ENCODE measurements at places on chromosomes 3 and 15.
A peak's percentile ranks its signal among the peaks of the same experiment; 100 is the strongest.

GRCh38 chr3:127964053-127964452 lies 49.0 kb downstream of the KBTBD12 start:
- DNase-seq = peak; percentile 80

DNA sequence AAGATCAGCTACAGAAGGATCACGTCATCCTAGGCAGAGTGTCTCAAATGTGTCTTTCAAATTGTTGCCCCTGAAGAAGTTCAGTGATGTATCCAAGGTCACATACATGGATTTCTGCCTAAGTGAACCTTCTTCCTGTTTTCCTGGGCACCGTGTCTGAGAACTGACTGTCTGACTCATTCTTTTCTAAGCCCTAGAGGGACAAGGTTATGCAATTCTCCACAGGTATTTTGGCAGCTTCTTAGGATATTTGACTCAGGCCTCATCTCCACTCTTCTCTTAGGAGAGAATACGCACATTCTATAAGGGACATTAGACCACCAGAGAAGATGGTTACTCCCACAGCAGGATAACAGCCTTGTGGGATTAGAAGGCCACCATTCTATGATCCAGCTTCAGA lies 391.9 kb upstream of the THBS1 start:
- DNase-seq = no peak

GRCh38 chr15:80856809-80857377 lies 77.7 kb downstream of the CEMIP start:
- no peak for DNase-seq

GRCh38 chr3:100695696-100696095 lies 13.6 kb upstream of the TFG start:
- no peak for DNase-seq

DNA sequence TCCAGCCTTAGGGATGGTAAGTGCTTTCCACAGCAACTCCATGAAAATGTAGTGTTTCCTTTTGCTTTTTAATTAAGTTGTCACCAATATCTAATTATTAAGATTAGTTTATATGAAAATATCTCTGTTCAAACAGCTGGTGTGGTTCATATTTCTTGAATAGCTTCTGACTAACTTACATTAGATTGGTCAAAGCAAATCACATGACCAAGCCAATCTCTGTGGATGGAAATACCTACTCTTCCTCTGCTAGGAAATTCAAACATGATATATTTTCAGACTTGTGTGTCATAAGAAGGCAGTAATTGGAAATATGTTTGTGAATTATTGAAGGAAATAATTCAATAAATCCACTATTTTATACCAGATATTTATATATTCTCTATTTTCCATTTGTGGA lies 54.6 kb upstream of the CADM2 start:
- no peak for DNase-seq

- peak; percentile 99 for DNase-seq
Measured at GRCh38 chr15:69058830-69059556, 44.5 kb downstream of the NOX5 start.

- no peak for DNase-seq
Measured at GRCh38 chr3:83843716-83844115, 1115.1 kb upstream of the CADM2 start.

- no peak for DNase-seq
Measured at GRCh38 chr3:87996882-87997281, 61.9 kb downstream of the CGGBP1 start.

All from NCI-H524 (cell line).